ENCODE measurements at places on chromosomes 13 and 19.
A peak's percentile ranks its signal among the peaks of the same experiment; 100 is the strongest.

- DNase-seq, result no peak
These were observed 8.4 kb downstream of the PPP6R1 start for GRCh38 chr19:55250262-55251036.

DNA sequence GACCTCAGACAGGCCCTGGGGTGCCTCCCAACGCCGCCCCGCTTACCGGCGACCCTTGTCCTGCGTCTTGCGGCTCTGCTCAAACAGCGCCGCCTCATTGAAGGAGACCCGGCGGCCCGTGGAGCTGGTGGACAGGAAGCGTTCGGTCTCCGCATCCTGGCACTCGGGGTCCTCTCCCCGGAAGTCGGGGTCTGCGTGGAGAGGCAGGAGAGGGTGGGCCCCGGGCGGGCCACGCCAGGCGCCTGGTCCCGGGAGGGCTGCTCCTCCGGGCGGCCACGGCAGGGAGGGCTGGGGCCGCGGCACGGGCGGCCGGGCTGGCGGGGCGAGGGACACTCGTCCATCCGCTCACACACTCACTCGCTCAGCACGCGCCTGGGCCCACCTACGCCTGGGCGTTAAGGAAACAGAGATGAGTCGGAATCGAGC, 2.8 kb downstream of the CBARP start:
- no peak for DNase-seq

GRCh38 chr13:50444726-50445125, 398.8 kb downstream of the DLEU7 start:
- DNase-seq, result no peak

- no peak for DNase-seq
These were observed 12.8 kb upstream of the SCN1B start for GRCh38 chr19:35017507-35017906.

DNA sequence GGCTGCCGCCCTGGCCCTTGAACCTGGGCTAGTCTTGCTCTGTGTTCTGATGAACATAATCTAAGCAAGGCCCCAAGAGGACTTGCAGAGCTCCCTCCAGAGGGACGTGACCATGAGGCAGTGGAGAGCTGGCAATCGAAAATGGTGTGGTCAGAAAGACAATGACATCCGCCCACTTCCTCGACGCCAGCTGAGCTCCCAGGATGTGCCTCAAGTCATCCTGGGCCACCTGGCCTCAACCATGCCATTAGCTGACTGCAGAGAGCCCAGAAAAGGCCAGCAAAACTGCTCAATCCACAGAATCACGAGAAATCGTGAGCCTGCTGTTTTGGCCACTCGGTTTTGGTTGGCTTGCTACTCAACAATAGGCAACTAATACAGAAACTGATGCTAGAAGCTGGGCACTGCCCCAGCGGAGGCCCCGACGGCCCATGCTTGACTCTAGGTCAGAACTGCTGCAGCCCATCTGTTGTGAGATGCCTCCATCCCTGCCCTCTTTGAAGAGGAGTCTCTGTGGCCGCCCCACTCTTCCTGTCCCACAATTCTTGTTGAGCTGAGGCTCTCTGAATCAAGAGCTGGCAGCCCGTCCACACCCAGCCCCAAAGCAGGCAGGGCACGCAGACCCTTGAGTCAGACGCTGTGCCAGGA, 53.3 kb downstream of the STK24 start:
- no peak for DNase-seq

- DNase-seq, result no peak
These were observed 6.1 kb upstream of the OXGR1 start for GRCh38 chr13:97000295-97000925.

DNA sequence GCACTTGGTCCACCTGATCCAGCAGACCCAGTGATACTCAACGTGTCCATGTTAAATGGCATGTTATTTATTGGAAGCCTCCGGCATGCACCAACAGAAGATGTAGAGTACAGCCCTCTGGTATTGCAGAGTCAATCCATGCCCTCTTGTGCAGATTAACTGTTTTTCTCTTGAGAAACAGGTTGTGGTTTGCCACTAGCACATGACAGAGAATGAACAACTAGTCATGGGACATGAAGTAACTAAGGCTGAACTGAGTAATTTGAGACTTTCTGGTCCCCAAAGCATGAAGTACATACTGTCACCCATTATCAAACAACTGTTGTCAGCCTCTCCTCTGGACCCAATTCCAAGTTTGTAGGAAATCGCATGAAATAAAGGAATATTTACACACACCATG, 3.2 kb downstream of the ZNF562 start:
- no peak for DNase-seq

DNA sequence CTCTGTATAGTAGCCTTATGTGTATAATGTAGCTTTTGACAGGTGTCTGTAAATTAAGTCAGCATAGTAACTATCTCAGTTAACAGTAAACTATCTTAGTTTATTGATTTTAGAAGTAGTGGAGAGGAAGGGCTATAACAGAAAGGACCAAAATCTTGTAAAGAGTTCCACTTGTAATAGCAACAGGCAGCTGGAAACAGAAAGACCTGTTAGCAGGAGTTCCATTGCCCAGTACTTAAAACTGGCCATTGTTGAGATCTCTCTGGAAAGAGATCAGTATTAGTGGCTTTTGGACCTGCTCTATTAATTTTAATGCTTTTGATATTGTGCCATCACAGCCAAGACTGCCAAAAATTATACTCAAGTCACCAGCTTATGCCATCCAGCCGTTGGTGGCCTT, 32.0 kb upstream of the GARRE1 start:
- no peak for DNase-seq

GRCh38 chr13:33611121-33611805, 206.7 kb upstream of the RFC3 start:
- DNase-seq, result peak; percentile 41

DNA sequence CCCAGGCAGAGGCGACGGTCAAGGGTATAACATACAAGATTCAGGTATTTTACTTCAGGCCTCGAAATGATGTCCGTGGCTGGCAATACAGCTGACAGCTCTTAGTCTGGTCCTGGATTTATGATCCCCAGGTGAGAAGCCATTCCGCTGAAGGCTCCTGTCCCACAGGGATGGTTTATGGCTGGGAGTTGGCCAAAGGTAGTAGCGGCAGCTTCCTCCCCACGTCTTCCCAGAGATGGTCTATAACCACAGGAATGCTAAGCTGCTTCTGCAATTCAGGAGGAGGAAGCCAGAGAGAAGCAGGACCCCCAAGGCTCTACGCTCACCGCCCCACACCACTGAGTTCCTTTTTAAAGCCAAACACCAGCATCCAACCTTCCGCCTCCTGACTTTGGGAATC, 27.1 kb downstream of the OLFM2 start:
- no peak for DNase-seq

DNA sequence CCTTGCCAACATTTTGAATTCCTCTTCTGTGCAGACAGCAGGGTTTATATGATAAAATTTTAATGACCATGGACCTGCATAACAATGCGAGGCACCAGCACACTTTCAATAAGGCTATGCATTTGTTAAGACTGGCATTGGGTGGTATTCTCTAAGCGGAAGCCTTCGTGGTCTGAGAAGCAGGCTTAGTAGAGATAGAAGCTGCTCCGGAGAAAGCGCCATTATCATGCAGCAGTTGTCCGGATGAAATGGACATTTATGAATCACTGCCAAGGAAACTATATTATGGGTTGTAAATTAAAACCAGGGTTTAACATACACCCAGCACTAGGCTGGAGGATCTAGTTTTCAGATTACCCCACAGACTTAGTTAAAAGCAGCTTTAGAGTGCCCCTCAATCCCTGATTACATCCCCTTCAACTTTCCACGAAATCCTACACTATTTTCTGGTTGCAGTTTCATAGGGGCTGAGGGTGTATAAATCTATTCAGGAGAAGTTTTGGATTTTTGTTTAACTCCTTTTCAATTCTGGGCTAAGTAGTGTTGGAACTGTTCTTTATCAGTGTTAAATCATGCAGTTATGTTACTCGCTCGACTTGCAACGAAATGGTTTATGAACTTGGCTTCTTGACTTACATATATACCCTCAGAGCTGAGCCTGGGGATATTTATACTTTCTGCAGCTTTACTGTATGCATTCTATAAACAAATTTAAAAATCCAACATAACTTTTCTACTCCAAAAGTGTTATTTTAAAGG, 193.3 kb downstream of the PCDH9 start:
- no peak for DNase-seq

DNA sequence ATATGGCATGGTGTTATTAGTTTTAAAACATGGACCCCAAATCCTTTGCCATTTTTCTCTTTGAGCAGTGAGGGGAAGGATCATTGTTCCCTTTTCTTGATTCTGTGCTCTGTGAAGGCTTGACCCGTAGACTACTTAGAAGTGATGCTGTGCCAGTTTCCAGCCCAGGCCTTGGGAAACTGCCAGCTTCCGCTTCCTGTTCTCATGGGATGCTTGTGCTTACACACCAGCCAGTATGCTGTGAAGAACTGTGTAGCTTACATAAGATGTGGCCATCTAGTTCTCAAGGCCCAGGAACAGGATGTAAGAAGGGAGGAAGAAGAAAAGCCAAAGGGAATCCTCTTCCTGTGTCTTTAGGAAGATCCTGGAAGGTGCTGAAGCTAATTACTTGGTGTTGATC, 180.9 kb downstream of the PCCA start:
- DNase-seq, result no peak

GRCh38 chr13:108360139-108360538, 90.6 kb downstream of the TNFSF13B start:
- DNase-seq, result no peak

DNA sequence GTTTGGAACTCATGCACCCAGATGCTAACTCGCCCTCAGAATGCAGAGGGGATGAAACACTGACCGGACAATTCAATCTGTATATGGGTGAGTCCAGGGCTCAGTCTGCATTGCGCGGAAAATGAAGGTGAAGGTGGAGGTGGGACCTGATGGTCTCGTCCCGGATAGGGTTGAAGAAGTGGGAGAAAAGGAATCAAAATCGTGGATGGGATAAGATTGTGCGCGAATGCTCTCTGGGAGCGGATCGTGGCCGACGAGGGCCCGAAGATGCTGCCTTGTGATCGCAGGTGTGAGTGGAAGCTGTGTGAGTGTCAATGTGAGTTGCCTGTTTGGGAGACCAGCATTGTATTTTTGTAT, 594 bp upstream of the ZNF850 start:
- DNase-seq, result no peak

DNA sequence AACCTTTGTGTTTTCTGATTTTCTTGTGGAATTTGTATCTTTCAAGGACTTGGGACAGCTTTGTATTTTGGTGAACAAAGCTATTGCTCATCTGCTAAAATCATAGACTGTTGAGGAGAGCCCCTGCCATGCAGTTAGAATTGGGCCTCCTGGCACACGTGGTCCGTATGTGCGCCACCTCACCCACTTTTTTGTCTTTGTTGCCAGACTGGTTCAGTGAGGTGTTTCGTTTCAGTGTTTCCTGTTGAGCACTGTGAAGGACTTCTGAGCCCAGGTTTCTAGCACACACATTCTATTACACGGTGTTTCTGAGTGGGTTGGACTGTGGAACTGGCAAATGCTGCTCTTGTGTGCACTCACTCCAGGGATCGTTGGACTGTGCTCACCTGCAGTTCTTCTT, 37.6 kb upstream of the RNF113B start:
- peak; percentile 27 for DNase-seq

- no peak for DNase-seq
These were observed 429.2 kb upstream of the HTR2A start for GRCh38 chr13:47326061-47326460.

DNA sequence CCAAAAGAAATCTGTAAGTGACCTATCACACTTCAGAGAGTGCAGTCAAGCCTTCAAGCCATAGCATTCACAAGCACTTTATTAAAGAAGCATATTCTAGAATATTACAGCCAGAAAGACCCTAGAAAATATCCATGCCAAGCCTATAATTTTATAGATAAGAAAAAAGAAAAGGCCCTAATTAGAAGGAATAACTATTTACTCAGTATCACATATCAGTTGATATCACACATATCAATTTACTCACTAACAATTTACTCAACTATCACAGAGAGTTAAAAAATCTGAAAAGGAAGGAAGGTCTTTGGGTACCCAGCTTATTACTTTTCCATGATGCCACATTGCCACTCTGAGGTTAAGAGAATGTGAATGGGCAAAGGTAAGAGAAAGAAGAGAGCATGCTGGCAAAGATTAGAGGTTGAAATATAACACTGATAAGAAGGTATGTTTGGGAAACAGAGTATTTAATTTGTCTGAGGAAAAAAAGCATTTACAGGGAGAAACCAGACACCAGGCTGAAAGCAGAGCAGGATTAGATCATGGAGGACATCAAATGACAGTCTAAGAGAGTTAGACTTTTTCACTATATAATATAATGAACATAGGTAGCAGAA, 186.2 kb downstream of the VWA8 start:
- DNase-seq, result no peak

- no peak for DNase-seq
These were observed 4.6 kb downstream of the FAM187B start for GRCh38 chr19:35223862-35224505.

GRCh38 chr19:15456871-15457700, 7.3 kb downstream of the RASAL3 start:
- peak; percentile 93 for DNase-seq

- no peak for DNase-seq
These were observed 124.5 kb downstream of the AKAP11 start for GRCh38 chr13:42396501-42396900.

GRCh38 chr19:12465211-12465610, 19.4 kb downstream of the ZNF709 start:
- no peak for DNase-seq
